ENCODE measurements at places on chromosomes 5 and 9. TPM values are rescaled to one million over a fixed set of nuclear protein-coding genes. Genes with fewer than 3 reads are reported as not detected.

The ACOT12 gene
- total RNA-seq, result 1.7 TPM

- no peak for DNase-seq
Observed at GRCh38 chr9:10773136-10773535, 160.3 kb upstream of the PTPRD start.

DNA sequence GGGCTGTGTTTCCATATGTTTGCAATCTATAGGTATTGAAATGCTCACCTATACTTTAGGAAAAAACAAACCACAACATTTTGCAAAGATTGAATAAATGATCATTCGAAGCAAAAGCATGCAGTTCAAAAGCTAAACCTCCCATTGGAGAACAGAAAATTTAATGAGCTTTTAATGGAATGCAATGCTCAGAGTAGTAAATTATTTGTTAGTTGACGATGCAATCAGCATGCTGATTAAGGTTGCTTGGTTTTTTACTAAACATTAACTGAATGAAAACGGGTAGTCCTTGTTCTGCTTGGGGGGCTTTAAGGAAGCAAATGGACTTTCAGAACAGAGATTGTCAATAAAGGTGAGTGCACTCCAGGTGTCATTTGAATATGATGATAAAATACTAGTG lies 123.3 kb upstream of the TMEM161B start:
- no peak for DNase-seq

GRCh38 chr9:23044549-23044948 lies 597.9 kb downstream of the DMRTA1 start:
- DNase-seq, result no peak

DNA sequence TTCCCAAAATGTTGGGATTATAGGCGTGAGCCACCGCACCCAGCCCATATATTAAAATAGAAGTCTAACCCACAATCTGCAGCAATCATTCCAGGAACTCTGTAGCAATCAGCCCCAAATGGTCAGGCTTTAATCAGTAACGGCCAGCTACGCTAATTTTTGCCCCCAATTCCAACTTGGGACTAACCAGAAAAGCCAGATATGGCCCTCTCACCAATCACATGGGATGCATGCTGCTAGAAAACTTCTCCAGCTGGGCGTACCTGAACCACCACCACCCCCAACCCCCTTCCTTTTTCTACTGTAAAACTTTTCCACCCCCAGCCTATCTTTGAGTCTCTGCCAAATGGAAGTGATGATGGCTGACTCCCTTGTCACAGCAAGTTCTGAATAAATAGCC lies 4.1 kb downstream of the SUSD1 start:
- no peak for DNase-seq
